NT2/D1 (cell line): ENCODE measurements at places on chromosomes 6 and 20.

GRCh38 chr6:6436946-6437345, 116.5 kb upstream of the F13A1 start:
- no peak for DNase-seq

DNA sequence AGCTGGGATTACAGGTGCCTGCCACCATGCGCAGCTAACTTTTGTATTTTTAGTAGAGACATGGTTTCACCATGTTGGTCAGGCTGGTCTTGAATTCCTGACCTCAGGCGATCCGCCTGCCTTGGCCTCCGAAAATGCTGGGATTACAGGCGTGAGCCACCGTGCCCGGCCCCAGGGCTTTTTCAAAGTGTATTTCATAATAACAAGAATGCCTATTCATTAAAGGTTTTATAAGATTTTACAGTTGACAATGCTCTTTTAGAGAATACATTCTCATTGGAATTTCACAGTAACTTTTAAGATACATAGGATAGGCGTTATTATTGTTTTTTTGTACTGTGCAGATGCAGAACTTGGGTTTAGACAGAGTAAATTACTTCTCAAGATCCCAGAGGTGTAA, 52.6 kb upstream of the PTPRK start:
- DNase-seq = no peak

DNA sequence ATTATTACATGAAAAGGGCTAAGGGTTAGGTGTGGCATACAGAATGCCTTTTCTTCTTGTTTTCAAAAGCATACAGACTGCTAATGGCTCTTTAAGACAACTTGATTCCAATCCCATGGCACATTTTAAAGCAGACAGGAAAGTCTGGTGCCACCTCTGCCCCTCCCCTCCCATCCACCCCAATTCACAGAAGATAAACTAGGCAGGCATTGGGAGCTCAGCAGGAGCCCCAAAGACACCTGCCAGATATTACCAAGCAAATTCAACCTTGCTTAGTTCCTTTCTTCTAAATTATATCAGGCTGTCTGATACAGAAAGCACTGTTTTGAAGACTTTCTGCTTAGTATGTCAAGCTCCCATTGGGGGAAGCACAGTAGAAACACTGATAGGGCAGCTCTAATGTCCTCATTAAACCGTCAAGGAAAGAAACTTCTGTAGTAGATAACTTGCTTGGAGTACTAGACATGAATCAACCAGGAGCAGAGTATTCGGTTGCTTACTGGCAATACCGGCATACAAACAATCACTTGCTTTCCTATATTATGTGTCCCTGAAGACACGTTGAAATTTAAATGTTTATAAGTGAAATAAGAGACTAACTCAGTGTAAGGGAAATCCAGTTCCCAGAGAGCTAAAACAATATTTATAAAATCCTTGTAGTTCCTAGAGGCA, 13.0 kb downstream of the SESN1 start:
- no peak for DNase-seq

DNA sequence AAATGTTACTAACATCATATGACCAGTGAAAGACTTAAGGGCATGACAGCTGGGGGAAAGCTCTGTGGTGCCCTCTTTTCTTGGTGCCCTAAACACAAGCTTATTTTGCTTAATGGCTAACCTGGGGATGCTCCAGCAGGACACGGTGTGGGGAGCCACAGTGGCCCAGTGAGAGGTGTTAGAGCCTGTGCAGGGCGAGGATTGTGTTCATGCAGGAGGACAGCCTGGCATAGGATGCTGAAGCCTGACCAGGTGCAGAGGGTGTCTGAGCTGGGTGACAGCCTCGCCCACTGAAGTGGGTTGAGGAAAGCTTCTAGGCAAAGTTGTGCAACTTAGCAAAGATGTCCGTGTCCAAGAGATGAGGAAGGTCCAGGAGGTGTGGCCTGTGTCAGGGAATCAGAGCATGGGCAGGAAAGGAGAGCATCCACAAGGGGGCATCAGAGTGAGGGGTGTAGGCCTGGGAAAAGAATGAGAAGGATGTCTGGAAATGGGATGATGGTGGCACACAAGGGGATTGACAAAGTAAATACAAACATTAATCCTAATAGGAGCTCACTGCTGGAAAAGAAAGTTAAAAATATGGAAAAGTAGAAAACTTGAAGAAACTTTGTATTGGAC, 33.9 kb downstream of the SLC17A4 start:
- DNase-seq = peak; percentile 13

- peak; percentile 58 for DNase-seq
These were observed 27.9 kb downstream of the SDCBP2 start for GRCh38 chr20:1301031-1301529.
